ENCODE measurements at places on chromosomes 3 and 15. TPM values are rescaled to one million over a fixed set of nuclear protein-coding genes. Genes with fewer than 3 reads are reported as not detected.

CYP8B1 gene
- polyA plus RNA-seq, result 0.75 TPM

DNA sequence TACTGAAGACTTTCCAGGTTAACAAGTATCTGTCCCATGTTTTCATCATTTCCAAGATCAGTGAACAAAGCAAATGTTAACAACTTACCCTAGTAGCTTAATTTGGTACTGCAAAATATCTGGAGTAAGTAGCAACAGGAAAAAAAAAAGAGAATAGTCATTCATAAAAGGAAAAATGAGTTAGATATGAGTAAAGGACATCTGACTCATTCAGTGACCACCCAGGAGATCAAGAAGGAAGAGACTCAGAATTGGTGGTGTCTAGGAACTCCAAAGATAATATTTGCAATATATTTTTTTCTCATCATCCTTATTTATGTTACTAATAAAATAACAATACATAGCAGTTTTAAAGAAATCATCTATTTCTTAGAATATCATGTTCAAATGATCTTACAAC is 253.8 kb upstream of the COL8A1 start:
- DNase-seq, result no peak

DNA sequence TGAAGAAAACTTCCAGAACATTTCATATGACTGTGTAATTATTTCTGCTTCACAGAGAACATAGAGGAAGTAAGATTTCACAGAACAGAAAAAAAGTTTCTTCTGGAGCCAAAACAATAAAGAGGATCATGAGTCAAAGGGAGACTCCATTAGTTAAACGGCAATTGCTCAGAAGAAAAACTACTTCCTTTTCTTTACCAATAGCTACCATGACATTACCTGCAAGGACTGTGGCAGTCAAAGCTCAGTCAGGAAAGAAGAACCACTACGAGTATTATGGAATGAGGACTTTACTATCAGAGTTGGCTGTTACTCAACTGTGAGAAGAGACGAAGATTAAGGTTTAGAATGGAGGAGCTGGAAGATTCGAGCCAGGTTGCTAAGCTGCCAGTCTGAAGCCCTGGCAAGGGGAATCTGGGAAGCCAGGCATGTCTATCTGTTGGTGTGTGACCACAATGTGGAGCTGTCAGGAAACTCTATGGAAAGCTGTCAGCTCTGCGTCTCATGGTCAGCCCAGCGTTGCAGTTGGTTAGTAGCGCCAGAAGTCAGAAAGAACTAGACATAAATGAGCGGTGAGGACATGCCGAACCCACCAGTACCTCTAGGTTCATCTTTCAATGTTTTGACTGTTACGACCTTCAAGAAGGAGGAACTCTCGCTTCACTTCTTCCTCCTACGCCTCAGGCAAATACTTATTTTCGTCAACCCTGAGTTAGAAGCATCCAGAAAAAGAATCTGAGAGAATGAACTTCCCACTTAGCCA is 604.3 kb downstream of the FGF12 start:
- DNase-seq, result no peak

GABRB3 gene
- 5.1 TPM for polyA plus RNA-seq

CA12 gene
- polyA plus RNA-seq, result 1.0 TPM

GORASP1 gene
- 66.7 TPM for polyA plus RNA-seq

DNA sequence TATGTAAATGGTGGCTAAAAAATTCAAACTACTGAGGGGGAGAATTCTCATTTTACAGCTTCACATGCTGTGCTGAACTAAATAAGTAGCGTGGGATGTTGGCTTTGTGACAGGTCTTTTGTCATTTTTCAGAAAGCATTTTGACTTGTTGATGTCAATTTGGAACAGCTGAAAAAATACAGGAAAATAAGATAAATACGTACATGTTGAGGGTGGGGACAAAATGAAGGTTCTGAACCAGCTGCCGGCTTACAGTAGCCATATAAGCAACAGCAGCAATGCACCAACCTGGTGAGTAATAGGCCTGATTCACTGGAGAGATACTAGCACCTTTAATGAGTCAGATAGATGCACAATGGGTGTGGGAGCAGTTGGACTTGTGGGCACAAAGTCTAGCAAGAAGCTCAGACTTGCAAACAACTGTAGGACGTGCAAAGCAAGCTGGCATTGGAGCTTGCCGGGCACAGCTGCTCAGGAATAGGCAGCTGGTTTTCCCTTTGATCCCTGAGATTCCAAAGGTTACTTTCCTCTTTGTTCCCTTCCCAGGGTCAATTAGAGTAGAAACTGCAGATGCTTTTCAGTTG is 12.9 kb downstream of the B3GNT5 start:
- peak; percentile 97 for DNase-seq

DNA sequence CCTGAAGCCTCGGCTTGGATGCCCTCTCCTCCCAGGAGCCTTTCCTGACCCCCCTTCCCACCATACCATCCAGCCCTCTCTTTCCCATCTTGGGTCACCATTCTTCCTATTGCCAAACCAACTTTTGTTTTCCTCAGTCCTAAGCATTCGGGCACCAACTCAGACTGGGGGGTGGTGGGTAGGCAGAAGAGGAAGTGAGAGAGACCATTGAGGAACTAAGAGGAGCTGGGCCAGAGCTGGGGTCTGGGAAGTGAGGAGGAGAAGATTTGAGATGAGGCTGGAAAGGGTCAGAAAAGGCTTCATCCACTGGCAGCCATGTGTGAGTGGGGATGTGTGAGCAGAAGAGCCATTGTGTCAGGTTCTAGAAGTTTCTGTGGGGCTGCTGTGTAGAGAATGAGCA is 37.7 kb downstream of the TKT start:
- no peak for DNase-seq

PLA2G4F gene
- 3.6 TPM for polyA plus RNA-seq

DNA sequence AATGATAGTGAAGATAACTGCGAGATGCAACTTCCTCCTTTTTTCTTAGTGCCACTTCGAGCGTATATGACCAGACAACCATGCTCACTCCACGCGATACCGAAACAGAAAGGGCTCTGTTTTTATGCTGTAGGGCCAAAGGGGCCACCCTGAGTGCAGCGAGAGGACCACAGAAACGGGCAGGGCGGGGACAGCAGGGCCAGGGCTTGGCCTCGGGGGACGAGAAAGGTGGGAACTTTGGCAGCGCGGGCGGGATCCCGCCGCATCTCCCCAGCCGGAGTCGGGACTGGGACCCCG is 483 bp downstream of the VPS13C start:
- peak; percentile 84 for DNase-seq

- no peak for DNase-seq
These were observed 60.8 kb downstream of the GPR156 start for GRCh38 chr3:120224237-120224636.

GRCh38 chr15:78672285-78673014 is 31.4 kb upstream of the CHRNB4 start:
- DNase-seq, result no peak

DCBLD2 gene
- polyA plus RNA-seq, result 15.7 TPM

TNIK gene
- 32.3 TPM for polyA plus RNA-seq

- no peak for DNase-seq
These were observed 1.9 kb downstream of the ARHGAP31 start for GRCh38 chr3:119295816-119296726.

CFAP20DC gene
- 0.82 TPM for polyA plus RNA-seq

GRCh38 chr15:50235794-50236193 is 29.7 kb downstream of the HDC start:
- DNase-seq, result no peak

DNA sequence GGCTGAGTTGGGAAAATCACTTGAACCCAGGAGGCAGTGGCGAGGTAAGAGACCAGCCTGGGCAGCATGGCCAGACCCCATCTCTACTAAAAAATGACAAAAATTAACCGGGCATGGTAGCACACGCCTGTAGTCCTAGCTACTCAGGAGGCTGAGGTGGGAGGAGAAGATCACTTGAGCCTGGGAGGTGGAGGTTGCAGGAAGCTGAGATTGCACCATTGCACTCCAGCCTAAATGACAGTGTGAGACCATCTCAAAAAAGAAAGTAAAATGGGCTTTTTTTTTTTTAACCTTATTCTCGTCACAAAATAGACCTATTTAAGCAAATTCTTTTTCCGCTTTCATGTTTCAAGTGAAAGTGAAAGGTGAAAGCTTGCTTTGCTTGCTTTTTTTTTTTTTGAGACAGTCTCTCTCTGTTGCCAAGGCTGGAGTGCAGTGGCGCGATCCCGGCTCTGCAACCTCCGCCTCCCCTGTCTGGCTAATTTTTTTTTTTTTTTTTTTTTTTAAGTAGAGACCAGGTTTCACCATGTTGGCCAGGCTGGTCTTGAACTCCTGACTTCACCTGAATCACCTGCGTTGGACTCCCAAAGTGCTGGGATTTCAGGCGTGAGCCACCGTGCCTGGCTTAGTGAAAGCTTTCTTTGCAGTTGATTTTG is 3.6 kb downstream of the PDIA3 start:
- DNase-seq, result peak; percentile 26

DNA sequence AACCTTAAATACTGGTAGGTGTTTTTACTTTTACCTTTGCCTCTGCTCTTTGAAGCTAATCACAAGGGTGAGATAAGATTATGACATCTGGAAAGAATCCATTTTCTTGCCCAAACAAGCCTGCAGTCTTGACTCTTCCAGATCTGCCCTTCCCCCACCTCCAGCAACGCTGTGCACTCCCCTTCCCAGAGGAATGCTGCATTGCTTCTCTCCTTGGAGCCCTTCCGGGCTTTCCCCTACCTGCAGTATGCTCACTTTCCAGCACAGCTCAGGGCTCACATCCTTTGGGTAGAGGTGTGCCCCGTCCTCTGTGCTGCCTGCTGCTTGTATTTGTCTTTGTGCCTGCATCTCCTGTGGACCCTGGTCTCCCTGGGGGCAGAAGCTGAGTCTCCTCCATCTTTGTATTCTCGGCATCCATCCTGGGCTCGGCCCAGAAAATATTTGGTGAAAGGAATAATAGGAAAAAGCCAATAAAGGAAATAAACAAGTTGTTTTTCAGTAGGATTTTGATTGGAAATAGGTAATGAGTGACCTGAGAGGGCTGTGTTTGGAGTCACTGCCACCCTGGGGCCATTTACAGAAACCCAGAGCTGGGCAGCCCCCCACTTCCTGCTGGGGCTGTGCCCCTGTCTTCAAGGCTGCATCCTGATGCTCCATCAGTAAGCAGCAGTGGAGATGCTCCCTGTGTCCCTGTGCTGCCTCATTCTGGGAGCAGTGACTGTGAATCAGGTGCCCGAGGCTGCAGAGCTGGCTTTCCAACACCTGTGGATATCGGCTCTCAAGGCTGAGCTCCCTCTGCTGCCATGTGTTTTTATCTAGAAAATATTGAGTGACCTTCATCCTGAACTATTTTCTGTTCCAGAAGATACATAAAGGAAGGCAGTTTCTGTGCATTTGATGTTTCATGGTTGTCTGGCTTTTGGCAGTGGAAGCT is 117.5 kb downstream of the EEFSEC start:
- DNase-seq, result no peak

DNA sequence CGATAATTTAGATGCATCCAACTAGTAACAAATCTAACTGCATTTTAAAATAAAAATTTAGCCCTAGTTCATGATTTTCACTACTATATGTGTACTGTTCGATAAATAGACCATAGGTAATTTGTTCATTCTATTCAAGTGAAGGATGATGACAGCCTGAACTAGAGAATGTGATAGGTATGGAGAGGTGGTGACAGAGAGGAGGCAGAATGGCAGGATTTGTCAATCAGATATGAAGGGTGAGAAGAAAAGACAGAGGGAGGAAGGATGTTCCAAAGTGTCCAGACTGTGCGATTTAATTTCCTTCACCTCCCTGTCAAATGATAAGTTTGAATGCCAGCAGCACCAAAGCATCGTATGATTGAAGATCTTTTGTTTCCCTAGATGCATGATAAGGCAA is 31.6 kb downstream of the BCL2A1 start:
- DNase-seq, result no peak

- DNase-seq, result no peak
These were observed 74.9 kb upstream of the CHRNB4 start for GRCh38 chr15:78715930-78716329.

- DNase-seq, result no peak
These were observed 209.5 kb downstream of the EBLN2 start for GRCh38 chr3:73270839-73271483.

DNA sequence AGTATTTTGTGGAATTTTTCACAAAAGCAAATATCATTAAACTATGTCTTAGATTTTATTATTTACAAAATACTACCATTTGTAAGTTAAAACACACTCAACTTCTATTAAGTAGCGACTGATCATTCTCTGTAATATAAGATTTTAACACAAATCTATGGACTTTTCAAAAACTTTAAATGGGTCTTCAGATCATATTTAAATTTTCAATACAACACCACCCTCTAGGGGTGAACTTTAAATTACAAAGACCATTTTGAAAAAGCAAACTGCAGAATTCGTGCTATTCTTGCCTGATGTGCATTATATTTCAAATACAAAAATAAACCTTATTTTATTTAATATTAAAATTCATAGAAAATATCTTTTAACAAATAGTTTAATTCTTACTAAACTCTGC is 8.2 kb upstream of the VGLL4 start:
- DNase-seq, result no peak

DNA sequence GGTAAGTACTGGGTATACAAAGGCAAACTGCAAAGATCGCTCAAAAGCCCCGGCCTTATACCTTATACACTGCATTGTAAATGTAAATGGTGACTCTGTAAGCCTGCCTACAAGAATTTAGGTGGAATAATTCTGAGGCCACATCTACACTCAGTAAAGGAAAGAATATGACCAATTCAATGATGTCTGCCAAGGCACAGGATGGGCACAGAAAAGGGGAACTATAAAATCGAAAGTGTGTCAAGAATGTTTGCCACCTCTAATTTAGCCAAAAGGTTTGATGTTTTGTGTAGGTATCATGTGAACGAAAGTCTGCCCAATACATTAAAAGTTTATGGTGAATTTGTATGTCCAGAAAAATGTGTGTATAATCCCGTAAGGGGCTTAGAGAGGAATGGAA is 96.1 kb downstream of the FOXP1 start:
- DNase-seq, result no peak

TNFAIP8L3 gene
- 3.8 TPM for polyA plus RNA-seq

- DNase-seq, result no peak
These were observed 66.3 kb upstream of the NAALADL2 start for GRCh38 chr3:174792864-174793263.
